ENCODE measurements at places on chromosomes 7 and 10.

- DNase-seq, result no peak
These were observed 109.5 kb upstream of the LAMB4 start for GRCh38 chr7:108239501-108240225.

- DNase-seq, result no peak
These were observed 4.4 kb upstream of the IRF5 start for GRCh38 chr7:128933180-128933891.

DNA sequence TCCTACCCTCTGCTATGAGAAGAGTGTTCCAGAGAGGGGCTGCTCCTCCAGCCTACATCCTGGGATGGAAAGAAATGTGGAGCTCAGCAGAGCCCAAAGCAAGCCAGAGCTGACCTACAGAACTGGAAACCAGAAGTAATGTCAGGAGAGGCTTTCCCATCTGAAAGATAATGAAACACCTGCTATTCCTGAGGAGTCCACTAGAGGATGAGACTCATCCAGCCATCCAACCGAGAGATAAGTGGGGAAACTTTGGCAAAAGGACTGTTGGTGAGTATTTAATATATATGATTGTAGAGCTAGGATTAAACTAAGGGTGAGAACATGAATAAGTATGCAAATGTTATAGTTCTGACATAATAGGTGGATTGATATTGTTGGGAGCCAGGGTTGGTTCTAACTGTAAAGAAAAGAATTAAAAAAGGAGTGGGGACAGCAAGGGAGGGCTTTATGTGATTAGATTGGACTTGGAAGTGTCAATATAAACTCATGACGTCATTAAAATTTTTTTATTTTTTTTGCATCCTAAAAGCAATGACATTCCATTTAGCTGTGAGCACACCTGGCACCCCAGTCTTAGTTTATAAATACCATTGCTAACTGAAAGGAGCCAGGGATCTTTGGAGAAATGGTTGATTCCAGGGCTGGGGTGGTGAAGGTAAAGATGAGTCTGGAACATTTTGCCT, 312.8 kb upstream of the NFE2L3 start:
- no peak for DNase-seq

GRCh38 chr10:80444124-80444523, 10.0 kb upstream of the TSPAN14 start:
- no peak for DNase-seq

DNA sequence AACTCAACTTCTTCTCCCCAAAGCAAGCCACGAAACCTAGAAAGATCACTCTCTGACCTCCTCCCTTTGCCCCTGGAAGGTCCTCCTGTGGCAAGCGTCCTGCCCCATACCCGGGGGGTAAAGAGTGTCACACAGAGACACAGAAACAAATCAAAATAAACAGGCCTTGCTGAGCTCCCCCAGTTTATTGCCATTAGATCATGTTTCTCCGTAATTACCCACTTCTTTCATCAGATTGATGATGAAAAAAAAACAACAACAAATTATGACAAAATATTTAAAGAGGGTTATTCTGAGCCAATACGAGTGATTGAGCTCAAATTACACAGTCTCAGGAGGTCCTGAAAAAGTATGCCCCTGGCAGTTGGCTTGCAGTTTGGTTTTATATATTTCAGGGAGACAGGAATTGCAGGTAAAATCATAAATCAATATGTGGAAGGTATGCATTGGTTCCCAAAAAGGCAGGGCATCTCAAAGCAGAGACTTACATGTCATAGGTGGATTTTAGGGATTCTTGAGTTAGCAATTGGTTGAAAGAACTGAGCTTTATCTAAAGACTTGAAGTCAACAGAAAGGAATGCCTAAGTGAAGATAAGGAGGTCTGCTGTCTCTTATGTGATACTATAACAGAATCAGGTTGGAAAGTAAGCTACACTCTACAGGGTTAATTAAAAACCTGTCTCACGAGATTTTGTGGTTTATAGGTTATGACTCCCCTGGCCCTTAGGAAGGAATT, 86.2 kb downstream of the APBB1IP start:
- no peak for DNase-seq

GRCh38 chr7:37173670-37174069, 275.0 kb downstream of the ELMO1 start:
- DNase-seq, result no peak

DNA sequence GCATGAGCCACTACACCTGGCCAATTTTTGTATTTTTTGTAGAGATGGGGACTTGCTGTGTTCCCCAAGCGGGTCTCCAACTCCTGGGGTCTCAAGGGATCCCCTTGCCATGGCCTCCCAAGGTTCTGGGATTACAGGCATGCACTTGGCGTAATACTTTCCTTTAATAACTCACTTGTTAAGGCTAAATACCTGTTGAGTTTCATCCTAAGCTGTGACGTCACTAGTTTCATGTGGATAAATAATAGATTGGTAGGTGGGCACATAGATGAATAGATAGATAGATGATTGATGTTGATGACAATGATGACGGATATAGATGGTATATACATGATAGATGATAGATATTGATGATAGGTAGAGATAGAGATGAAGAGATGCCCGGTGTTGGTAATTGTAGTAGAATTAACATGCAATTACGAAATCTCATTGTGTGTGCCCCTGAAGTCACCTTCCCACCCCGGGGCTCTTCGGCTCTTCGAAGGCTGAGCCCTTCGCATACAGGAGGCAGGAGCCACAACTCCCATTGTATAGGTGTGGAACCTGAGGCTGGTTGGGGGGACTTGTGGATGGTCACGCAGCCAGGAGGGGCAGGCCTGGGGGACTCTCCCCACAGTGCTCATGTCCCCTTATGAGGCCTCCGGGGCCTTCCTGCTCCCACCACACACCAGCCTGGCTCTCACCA, 2.6 kb downstream of the GRIFIN start:
- no peak for DNase-seq

DNA sequence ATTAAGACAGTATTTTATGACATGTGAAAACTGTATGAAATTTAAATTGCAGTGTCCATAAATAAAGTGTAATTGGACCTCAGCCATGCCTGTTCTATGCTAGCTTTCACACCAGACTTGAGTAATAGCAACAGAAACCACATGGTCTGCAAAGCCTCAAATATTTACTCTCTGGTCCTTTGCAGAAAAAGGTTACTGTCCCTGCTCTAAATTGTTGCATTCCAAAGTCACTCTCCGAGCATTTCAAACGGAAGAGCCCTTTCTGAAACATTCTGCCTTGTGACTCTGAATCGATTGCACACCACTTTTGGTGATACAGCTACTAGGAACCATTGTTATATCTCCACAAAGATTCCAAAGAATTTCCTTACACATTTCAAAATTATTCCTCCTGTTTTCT, 81.0 kb upstream of the STK17A start:
- no peak for DNase-seq

- DNase-seq, result peak; percentile 67
These were observed 12.1 kb downstream of the KCNH2 start for GRCh38 chr7:150966002-150966401.

DNA sequence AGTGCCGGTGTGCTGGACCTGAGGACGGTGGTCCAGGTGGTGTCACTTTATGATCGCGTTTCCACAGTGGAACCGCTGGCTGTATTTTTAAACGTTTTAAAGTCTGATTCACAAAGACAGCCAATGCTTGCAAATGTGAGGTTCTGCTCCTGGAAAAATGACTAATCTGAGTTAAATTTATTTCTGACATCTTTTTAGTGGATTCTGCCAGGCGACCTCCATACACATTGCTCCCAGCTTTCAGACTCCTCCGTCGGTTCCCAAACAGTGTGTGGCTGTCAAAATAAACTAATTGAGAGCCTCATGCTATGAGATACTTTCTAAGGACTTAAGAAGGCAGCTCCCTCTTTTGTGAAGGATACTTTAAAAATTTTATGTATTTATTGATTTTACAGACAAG, 12.7 kb upstream of the TTYH3 start:
- DNase-seq, result no peak

DNA sequence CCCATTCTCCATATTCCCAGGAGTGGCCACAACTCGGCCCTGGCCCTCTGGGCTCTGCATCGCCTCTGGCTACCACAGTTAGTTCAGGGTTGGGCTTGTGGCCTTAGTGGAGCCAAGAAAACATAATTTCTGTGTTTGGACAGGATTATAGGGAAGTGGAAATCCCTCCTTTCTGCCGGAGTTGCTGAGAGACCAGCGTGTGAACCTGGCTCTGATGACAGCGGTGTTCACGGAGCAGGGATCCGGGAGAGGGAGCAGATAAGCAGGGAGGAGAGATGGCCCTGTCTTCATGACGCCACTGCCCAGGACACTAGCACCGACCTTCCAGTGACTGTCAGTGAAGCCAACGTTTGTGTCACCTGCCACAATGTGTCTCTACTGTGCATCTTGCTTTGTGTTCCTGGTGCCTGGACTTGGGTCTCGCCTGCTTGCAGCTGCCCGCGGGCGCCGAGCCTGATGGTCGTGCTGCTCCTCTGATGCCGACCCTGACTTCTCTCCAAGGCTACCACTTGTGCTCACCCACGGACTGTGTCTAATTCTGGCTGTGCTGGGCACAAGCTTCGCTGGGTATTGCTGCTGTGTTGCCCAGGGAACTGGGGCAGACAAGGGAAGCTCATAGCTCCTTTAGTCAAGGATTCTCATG, 67.0 kb upstream of the VIPR2 start:
- no peak for DNase-seq

DNA sequence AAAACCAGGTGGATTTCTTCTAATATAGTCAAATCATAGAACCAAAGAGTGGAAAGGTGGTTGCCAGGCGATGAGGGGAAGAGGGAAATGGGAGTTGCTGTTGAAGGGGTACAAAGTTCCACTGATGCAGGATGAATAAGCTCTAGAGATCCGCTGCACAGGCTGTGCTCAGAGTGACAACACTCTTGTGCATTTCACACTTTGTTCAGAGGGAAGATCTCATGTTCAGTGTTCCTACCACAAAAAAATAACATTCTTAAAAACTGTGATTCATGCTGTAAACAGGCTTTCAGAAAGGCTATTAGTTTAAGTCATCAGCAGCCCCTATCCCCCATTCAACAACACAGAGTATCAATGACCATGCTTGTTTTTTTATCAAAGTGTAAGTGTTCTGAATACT, 213.8 kb downstream of the COBL start:
- no peak for DNase-seq

DNA sequence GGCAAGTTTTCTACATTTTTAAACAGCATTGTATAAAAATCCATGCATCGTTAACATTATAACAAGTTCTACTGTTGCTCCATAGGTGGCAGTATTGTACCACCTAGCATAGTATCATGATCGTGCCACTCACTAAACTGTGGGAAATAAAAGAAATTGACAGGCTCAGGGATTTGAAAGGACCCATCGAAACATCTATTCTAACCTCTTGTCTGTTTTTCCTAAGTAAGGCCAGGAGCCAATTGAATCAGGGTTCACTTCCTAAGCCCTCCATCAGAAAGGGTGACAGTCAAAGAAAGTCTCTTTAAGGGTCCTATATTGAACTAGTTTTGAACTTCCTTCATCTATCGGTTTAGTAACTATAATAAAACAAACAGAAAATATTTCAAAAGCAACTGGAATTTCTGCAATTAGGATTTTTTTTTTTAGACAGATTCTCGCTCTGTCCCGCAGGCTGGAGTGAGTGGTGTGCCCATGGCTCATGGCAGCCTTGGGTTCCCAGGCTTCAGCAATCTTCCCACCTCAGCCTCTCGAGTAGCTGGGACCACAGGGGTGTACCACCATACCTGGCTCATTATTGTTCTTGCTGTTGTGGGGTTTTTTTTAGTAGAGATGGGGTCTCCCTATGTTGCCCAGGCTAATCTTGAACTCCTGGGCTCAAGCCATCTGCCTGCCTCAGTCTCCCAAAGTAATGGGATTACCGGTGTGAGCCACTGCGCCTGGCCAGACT, 9.4 kb downstream of the HACD1 start:
- no peak for DNase-seq

GRCh38 chr7:30176463-30177109, 41.8 kb downstream of the MTURN start:
- no peak for DNase-seq

- no peak for DNase-seq
These were observed 443.3 kb downstream of the GFRA1 start for GRCh38 chr10:115829521-115830205.

- no peak for DNase-seq
These were observed 32.9 kb upstream of the AKR1C2 start for GRCh38 chr10:5036511-5036910.

DNA sequence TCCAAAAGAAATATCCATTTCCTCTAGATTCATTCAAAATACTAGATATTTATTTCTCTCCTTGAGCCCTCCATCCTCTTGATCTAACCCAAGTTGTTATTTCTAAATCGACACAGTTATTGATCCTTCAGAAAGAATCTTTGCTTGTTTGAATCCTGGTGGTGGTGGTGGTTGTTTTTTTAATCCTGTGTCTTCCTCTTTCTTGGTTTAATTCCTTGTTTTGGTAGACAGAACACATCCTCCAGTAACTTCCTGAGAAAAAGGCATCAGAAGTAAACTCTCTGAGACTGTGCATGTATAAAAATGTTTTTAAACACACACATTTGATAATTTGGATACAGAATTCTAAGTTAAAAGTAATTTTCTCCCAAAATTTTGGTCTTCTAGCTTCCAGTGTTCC, 49.9 kb downstream of the SIRT1 start:
- no peak for DNase-seq

DNA sequence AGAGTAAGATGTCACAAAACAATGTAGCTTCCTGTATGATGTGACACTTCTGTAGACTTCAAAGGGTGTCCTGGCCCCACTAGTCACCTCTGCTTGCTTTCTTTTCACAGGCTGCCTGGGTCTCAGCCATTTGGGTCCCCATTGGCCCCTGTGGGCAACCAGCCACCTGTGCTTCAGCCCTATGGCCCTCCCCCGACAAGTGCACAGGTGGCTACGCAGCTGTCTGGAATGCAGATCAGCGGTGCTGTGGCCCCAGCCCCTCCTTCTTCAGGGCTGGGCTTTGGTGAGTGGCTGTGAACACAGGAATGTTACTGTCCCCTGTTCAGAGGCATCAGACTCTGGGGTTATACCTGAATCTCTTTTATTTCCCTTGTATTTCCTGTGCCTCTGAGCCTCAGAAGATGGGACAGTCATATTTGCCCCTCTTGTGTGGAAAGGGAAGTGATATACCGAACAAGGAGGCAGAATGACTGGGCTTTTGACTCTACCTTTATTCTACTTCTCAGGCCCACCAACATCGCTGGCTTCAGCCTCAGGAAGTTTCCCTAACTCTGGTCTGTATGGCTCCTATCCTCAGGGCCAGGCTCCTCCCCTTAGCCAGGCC, 15.4 kb downstream of the SEC24C start:
- DNase-seq, result no peak

DNA sequence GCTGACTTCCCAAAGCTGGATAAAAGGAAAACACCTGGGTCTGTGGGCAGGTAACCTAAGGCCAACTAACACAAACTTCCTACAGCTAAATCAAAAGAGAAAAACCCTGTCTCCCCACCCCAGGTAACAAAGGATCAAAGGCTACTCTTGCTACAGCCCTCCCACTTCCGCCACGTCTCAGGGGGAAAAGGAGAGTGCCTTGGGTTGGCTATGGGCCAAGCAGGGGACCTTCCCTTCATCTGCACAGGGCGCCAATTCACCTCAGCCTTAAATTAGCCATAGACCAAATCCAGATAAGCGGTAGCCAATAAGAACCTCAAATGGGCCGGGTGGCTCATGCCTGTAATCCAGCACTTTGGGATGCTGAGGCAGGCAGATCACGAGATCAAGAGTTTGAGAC, 69.1 kb upstream of the LANCL2 start:
- no peak for DNase-seq

Data from H9 (cell line).